ENCODE measurements at places on chromosomes 11 and 22.

DNA sequence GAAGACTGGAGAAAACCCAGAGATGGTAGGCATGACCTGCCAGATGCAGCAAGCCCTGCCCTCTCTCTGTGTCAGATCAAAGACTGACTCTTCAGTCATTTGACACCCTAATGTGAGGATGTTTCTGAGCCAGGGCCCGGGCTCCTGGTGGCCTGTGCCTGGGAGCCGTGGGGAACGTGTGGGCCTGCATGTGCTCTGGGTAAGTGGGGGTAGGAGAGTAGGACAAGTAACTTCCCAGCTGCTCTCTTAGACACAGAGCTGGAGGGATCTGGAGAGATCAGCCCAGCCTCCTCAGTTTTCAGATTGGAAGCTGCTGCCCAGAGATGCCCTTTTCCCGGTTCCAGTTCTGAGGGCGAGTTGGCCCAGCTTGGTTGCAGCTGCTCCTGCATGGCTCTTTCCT lies 110.8 kb downstream of the TEAD1 start:
- no peak for DNase-seq

DNA sequence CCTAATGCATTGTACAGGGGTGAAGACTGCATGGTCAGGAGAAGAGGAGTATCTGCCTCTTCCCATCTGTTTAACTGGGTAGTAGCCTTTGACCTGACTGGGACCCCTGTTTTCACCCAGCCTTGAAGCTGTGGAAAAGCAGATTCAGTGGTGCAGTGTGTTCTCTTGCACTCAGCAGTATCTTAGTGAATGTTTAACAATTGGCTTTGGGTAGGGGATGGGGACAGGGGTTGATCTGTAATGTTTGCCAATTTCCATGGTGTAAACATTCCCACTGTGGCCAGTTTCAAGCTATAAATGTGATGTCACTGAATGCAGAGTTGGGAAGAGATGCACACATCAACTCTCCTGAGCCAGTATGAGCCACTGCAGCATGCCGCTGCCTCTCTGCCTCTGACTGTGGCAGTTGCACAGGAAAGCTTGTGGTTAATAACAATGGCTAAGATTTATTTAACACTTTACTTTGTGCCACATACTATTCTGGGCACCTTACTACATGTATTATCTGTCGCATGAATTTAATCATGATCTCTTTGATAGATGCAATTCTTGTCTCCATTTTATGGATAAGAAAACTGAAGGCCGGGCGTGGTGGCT lies 15.7 kb downstream of the FJX1 start:
- no peak for DNase-seq

DNA sequence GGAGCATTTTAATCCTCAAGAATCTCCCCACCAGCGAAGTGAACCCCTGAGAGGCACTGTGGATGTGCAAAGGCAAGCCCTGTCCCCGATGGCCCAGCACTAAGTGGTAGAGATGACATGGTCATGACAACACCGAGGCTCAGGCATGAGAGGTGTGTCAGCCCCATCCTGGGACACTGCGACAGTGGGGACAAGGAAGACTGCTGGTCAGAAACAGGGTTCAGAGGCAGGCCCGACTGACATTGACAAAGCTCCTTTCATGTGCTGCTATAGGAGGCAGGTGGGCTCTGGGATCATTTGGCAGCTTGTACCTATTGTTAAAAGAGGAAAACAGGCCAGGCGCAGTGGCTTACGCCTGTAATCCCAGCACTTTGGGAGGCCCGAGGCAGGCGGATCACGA lies 54.3 kb upstream of the MYEOV start:
- no peak for DNase-seq

DNA sequence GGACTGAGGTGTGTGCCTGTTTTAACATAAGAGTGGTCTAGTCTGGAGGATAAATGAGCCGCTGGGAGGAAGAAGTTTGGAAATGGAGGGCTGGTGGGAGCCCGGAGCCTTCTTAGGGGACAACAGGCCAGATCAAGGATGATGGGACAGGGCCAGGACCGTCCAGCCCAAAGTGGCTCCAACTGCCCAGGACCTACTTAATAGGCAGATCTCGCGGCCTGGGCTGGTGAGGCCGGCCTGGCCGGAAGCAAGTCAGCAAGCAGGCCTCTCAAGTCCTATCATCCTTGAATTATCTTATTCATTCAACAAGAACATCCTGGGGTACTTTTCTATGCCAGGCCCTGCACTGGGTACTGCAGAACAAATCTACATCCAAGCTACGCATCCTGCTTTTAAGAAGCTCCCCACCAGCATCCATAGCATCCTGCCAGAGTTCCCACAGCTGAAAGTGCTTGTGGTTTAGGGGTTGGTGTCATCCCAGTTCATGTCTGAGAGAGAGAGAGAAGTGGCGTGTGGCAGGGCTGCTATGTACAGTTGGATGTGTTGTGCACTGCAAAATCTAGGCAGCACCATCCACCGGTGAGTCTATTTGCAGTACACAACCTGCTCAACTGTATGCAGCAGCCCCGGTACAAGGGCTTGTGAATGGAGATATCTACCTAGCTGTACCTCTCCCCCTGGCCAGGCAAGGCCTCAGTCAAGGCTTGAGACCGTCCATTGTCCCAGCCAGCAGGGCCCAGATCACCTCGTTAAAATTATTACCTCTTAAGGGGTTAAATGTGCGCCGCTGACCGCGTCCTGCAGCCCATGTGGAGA lies 82.1 kb downstream of the FBLN1 start:
- DNase-seq: no peak

DNA sequence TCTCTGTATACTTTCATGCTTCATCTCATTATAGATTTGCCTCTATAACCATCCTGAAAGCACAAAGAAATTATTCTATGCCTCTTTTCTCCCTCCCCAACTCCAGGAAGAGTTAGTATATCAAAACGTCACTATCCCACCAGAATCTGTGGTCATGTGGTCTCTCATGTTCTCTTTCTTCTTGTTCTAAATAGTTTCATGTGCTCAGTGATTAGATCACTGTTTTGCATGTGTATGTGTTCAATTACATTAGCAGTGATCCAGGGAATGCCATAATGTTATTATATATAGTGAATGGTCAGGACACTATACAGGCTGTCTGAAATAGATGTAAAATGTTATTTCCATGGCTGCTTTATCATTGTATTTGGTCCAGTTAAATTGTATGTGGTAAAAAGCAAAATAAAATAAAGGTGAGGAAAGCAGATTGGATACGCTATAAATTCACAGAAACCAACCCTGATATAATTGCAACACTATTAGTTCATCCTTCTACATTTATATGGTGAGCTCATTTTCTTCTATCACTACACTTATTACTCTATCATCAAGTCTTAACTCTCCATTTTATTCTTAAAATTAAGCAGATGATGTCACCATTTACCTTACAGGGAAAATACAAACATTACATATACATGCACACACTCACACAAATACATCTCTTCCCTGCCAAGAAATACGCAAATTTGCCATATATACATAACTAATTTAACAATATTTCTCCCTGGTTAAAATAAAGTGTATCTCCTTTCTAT lies 26.9 kb upstream of the ANO5 start:
- DNase-seq: no peak

- no peak for DNase-seq
These were observed 21.5 kb downstream of the TNRC6B start for GRCh38 chr22:40199223-40199622.

DNA sequence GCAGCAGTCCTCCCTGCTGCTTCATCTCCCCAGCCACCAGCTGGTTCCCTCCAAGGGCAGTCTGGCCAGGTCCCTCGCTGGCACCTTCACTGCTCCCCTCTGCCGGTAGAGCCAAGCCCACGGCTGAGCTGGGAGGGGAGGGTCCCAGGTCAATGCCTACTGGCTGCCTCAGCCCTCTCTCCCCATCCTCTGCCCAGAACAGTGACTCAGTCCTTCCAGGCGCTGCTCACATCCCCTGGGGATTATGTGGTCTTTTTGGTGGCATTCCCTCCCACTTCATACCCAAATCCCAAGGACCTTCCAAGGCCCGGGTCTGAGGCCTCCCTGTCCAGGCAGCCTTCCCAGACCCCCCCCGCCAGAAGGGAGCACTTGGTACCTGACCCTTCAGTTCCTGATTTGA lies 44.9 kb downstream of the WNT7B start:
- DNase-seq: no peak

GRCh38 chr11:78227921-78228320 lies 39.2 kb downstream of the USP35 start:
- no peak for DNase-seq

DNA sequence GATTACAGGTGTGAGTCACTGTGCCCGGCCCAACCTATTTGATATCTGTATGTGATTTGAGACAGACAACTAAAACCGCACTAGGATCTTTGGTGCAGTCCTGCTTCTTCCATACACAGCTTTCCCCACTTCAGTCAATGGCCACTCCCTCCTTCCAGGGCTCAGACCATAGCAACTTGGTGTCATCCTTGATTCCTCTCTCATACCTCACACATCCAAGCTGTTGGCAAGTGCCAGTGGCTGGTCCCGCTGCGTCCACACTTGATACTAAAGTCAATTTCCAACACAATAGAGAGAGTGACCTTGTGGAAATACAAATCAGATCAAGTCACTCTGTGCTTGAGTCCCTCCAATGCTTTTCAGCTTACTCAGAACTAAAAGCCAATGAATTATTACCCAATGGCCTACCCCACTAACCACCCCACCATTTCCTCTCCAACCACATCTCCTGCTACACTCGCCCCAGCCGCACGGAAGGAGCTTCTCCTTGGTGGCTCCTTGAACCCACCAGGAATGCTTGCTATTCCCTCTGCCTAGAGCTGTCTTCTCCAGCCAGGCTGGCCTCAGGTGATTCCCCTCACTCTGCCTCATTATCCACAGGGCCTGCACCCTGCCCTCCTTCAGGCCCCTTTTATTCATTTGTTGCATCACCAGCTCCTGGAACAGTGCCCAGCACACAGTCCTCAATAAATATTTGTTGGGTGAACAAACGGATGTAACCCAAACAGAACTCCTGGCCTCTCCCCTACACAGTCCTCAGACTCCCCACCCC lies 12.9 kb downstream of the ABTB2 start:
- no peak for DNase-seq

- DNase-seq: peak; percentile 45
These were observed 722 bp upstream of the GUCY1A2 start for GRCh38 chr11:107018902-107019493.

- no peak for DNase-seq
These were observed 37.0 kb downstream of the PRCP start for GRCh38 chr11:82863209-82863608.

GRCh38 chr22:30511109-30511508 lies 5.6 kb upstream of the SEC14L4 start:
- DNase-seq: no peak

GRCh38 chr11:103903621-103904323 lies 132.7 kb upstream of the DDI1 start:
- no peak for DNase-seq

DNA sequence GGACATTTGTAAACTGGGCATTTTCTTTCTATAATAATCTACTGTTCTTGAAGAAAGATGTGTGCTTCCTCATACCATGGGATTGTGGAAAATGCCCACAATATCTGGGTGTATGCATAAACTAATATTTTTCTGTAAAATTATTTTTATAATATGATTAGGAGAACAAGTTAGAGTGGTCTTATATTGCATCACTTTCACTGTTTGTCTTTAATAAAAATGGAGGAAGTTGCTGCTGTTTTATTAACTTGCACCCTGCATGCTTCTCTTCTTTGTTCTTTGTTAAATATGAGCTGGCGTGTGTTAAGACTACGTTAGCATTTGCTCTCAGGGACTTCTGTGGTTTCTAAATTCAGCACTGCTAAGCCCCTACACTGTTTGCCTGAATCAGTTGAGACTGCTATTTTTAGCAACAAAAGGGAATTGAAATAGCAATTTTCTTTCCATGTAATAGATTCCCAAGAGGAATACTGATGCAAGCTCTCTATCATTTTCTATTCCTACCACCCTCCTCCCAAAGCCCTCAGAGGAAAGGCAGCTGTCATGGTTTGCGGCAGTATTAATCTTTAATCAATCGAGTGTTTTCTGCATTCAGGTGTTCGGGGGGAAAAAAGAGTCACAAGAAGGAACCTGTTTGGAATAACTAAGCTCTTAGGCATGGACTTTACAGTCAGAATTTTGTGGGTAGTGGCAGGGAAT lies 56.1 kb downstream of the HSD17B12 start:
- peak; percentile 61 for DNase-seq

GRCh38 chr11:12150831-12151382 lies 40.5 kb downstream of the MICAL2 start:
- no peak for DNase-seq

- no peak for DNase-seq
These were observed 73.3 kb downstream of the MRGPRX1 start for GRCh38 chr11:18865951-18866350.

DNA sequence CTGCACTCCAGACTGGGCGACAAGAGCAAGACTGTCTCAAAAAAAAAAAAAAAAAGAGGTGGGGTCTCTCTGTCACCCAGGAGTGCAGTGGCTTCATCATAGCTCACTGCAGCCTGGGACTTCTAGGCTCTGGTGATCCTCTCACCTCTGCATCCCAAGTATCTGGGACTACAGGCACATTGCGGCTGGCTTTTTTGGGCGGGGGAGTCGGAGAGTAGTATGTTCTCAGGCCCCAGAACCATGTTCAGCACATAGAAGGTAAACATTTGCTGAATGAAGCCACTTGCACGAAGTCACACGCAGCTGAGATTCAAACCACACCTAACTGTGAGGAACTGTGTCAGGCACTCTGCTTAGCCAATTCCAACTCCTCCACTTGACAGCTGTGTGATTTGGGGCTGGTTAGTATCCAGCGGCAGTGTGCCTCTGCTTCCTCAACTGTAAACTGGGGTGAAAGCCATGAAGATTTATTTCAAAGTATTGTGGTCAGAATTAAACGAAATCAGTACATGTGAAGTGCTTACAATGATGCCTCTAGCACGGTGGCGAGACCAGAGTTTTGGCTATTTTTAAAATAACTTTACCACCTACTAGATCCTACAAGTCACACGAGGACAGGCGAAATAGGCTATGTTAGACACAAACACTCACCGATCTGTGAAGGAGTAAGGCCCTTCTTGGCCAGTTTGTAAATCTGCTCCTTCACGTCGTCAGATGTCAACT lies 789 bp downstream of the RPS13 start:
- no peak for DNase-seq

DNA sequence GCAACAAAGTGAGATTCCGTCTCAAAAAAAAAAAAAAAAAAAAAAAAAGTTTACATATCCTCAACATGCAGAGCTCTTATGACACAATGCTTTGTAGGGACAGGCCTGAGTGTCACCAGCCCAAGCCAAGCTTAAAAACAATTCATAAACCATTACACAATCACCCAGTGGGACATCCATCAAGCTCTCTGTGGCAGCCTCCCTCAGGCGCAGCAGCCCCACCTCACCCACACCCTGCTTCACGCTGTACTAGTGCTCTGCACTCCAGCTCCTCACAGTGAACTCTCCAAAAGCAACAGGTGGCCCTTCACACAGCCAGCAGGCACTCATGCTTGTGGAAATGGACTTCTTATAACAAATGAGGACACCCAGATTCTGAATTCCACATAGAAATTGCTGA lies 3.5 kb upstream of the FOXRED2 start:
- no peak for DNase-seq
